ENCODE measurements at places on chromosomes 1 and 21. TPM values are rescaled to one million over a fixed set of nuclear protein-coding genes. Genes with fewer than 3 reads are reported as not detected.

S100A12 gene
- not detected for total RNA-seq

OLIG2 gene
- not detected for total RNA-seq

PCBP3 gene
- total RNA-seq = 0.13 TPM

YBEY gene
- total RNA-seq = 14.7 TPM

KCNK1 gene
- 6.3 TPM for total RNA-seq

SELP gene
- total RNA-seq = 0.40 TPM

CACNA1E gene
- not detected for total RNA-seq

SMIM11 gene
- 17.2 TPM for total RNA-seq

All from aortic smooth muscle cell (primary cell).